Osteocyte (in vitro differentiated cells): ENCODE measurements at places on chromosomes 7 and 10. TPM values are rescaled to one million over a fixed set of nuclear protein-coding genes. Genes with fewer than 3 reads are reported as not detected.

OGDH gene
- 68.0 and 69.3 TPM in 2 replicates for total RNA-seq

POP7 gene
- 19.3 and 26.3 TPM in 2 replicates for total RNA-seq

GRCh38 chr7:155533827-155534690, 12.3 kb downstream of the CNPY1 start:
- H3K4me3 ChIP-seq, result peak overlapping the region; percentile 50
- no peaks in the 10 kb centered on the region for H3K36me3 ChIP-seq
- H3K27me3 ChIP-seq, result peaks cover 71% of the 10 kb centered on the region

GRCh38 chr7:116501425-116502167, 2.1 kb downstream of the CAV2 start:
- peak overlapping the region; percentile 95 for H3K4me3 ChIP-seq
- H3K27ac ChIP-seq, result peak overlapping the region; percentile 91
- peaks cover 50% of the 10 kb centered on the region for H3K4me1 ChIP-seq
- peaks cover 13% of the 10 kb centered on the region for H3K36me3 ChIP-seq

GRCh38 chr10:12661671-12662070, 312.3 kb downstream of the CAMK1D start:
- H3K27ac ChIP-seq, result no peak overlapping the region
- peaks cover 20% of the 10 kb centered on the region for H3K4me1 ChIP-seq
- H3K27me3 ChIP-seq, result no peaks in the 10 kb centered on the region

DNA sequence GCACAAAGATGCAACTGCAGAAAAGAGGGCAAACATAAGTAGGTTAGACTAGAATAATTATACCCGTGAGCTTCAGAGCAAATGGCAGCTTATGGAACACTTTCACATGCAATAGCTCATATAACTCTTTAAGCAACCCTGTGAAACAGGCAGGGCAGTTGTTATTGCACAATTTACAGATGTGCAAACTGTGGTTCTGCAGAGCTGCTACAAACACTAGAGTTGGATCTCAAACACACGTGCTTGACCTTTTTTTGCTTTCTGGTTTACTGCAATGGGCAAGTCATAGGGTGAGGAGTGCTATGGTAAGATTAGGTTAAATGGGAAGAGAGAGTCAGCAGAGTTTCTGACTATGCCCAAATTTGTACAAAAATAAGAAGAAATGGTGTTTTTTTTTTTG, 610.8 kb downstream of the GATA3 start:
- no peaks in the 10 kb centered on the region for H3K4me1 ChIP-seq
- H3K36me3 ChIP-seq, result no peaks in the 10 kb centered on the region
- no peak overlapping the region for H3K27ac ChIP-seq
- no peaks in the 10 kb centered on the region for H3K27me3 ChIP-seq
- no peak overlapping the region for H3K4me3 ChIP-seq

- DNase-seq, result no peak
- no peaks in the 10 kb centered on the region for H3K27me3 ChIP-seq
- no peak overlapping the region for H3K4me3 ChIP-seq
- H3K36me3 ChIP-seq, result no peaks in the 10 kb centered on the region
- H3K27ac ChIP-seq, result no peak overlapping the region
- H3K4me1 ChIP-seq, result no peaks in the 10 kb centered on the region
These were observed 184.2 kb downstream of the GPAM start for GRCh38 chr10:111999205-111999914.

DNA sequence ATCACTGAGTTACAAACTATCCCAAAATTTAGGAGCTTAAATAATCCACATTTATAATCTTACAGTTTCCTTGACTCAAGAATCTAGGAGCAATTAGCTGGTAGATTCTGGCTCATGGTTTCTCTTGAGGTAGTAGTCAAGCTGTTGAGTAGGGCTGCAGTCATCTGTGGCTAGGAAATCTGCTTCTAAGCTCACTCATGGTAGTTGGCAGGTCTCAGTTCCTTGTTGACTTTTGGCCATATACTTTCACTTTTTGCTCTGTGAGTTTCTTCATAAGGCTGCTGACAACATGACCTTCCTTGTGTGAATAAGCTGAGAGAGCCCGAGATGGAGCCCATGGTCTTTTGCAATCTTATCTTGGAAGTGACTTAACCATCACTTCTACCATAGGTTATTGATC, 10.8 kb upstream of the ETV1 start:
- no peak overlapping the region for H3K4me3 ChIP-seq
- no peak overlapping the region for H3K27ac ChIP-seq
- H3K4me1 ChIP-seq, result no peaks in the 10 kb centered on the region
- no peaks in the 10 kb centered on the region for H3K36me3 ChIP-seq
- DNase-seq, result no peak

GRCh38 chr7:91431601-91432000, 167.4 kb downstream of the FZD1 start:
- H3K4me1 ChIP-seq, result peaks cover 7% of the 10 kb centered on the region
- H3K36me3 ChIP-seq, result no peaks in the 10 kb centered on the region
- no peak for DNase-seq
